ENCODE measurements at places on chromosomes 3 and 15.

DNA sequence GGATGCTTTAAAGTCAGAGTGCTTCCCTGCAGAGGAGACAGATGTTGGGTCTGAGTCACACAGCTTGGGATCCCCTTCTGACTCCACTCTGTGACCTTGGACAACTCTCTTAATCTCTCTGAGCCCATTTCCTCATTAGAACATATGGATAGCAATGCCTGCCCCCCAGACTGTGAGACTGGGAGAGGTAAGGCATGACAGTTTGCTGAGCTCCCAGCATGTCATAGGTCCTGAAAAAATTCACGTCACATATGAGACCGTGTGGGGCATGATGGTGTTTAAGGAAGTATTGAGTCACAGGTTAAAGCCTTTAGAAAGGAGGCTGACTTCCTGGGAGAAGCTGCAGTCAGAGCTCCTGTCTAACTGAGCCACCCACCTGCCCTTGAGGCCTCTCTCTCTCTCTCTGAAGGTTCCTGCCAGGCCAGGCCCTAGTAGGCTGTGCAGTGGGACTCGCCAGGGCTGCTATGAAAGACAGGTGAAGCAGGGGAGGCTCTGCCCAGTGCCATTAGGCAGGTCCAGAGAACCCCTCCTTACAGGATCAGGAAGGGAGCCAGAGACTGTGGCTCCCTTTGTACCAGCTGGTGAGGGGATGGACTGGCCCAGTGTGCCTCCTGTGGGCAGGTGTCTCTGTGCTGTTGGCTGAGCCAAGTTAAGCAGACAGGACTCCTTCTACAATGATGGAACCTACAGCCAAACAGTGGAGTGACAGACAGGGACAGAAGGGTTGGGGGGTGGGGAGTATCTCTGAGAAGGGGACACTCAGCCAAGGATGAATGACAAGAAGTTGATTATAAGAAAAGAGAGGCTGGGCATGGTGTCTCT lies 19.5 kb upstream of the DOCK3 start:
- no peak for DNase-seq

GRCh38 chr3:107028086-107028485 lies 349.2 kb upstream of the CCDC54 start:
- DNase-seq: no peak

DNA sequence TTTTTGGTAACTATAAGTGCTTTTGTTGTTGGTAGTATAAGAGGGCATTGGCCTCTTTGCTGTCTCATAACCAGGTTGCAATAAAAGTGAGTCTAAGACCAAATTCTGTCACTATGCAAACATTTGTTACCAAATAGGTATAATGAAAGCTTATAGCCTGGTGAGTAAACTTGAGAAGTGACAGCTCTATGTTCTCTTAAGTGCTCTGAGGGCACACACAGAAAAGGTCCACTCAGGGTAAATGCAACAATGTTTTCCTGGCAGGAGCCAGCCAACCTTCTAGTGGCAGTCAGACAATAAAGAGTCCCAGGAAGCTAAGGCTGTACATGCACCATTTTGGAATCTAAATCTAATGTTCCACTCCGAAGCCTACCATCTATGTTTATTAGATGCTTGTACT lies 262.1 kb upstream of the TGFBR2 start:
- no peak for DNase-seq

DNA sequence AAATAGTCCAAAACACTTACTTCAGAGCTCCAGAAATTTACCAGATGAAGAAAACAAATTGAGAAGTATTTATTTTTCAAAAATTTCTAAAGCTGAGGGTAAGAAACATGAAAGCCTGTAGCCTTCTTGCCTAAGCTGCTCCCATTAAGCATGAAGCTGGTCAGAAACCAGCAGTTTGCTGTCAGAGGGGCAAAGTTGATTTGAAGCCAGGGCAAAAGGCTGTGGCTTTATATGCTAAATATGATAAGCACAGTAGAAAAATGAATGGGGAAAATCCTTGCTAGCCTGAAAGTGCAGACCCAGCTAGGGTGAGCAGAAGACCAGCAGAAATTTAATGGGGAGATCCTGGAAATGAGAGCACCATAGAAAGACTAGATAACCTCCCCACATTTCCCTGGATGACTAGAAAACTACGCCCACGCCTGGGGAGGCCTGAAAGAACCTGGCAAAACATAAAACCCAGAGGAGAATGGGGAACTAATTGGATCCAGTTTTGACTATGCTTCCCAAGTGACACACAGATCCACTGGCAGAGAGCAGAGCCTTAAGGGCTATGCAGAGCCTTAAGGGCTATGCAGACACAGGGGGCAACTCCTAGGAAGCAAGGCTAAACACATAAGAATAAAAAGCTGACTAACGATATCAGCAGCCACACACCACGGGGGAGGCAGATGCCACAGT lies 43.0 kb upstream of the HEG1 start:
- no peak for DNase-seq

- no peak for DNase-seq
Observed at GRCh38 chr3:10648181-10648580, 142.8 kb upstream of the ATP2B2 start.

- DNase-seq: no peak
Observed at GRCh38 chr3:86594838-86595237, 396.1 kb downstream of the VGLL3 start.

DNA sequence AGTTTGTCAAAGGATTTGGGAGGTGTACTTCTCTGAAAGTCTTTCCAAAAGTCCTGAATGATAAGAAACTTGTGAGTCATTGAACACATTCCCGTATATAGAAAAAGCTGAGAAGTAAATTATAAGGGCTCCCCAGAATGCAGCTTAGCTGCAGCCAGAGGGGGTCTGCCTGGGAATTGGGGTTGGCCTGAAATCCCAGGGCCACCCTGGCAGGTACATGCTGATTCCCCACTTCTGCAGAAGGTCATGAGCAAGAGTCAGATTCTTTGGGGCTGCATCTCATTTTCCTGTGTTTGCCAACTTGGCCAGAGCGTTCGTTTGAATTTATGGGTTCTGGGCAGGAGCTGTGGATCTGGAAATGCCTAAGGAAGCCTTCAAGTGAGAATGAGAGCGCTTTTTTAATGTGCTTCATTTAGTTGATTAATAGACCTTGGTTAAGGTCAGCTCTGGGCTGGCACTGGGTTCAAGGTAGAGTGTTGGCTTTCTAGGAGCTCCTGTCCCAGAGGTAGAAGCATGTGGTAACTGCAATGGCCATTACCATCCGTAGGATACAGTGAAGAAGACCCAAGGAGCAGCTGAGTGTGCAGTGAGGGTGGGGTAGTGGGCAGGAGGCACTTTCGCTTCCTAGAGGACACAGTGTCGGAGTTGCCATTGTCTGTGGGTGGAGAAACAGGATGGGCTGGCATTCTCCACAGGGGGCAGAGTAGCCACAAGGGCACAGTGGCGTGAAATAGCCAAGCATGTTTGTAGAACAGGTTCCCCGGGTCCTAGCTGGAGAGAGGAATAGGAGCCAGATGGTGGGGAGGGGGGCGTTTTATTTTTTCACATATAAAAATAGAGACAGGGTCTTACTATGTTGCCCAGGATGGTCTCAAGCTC lies 3.2 kb downstream of the SLC6A6 start:
- DNase-seq: no peak

DNA sequence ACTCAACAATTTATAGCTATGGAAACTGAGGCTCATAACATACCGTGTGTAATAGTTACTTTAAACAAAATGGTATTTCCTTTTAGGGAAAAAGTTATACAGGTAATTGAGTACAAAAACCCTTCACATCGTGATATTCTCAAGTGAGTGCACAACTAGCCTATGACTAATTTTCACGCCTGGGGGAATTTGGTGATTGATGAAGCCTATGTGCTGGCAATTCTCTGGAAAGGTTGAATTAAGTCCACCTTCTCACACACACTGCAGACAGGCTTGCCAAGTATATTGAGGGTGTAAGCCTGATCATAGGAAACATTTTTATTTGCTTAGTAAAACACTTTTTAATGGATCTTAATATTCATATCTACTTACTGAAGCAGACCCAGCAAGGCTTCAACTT lies 41.3 kb upstream of the ROBO2 start:
- DNase-seq: no peak

DNA sequence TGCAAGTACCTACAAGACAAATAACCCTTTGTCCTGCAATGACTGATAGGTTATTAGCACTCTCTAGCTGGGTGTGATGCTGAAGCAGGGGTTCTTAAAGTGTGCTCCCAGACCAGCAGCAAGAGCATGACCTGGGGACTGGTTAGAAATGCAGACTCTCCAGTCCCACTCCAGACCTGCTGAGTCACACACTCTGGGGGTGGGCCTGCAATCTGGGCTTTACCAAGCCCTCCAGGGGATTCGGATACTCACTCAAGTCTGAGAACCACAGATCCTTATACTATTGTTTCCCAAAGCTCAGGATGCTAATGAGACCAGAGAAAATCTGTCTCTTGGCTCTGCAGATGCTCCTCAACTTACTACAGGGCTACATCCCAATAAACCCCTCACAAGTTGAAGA lies 142.1 kb upstream of the RAD18 start:
- no peak for DNase-seq

Data from DMS79 treated with DMSO at 0.1 percent for 48 hours (cell line).